ENCODE measurements at places on chromosomes 11 and 22.
A peak's percentile ranks its signal among the peaks of the same experiment; 100 is the strongest.

- DNase-seq, result no peak
Measured at GRCh38 chr22:26264162-26264561, 94.9 kb downstream of the SEZ6L start.

- DNase-seq, result no peak
Measured at GRCh38 chr22:20080776-20081654, 974 bp downstream of the DGCR8 start.

- DNase-seq, result no peak
Measured at GRCh38 chr11:13667245-13667644, 1.2 kb upstream of the FAR1 start.

- DNase-seq, result no peak
Measured at GRCh38 chr22:44179989-44180705, 578 bp upstream of the PARVG start.

DNA sequence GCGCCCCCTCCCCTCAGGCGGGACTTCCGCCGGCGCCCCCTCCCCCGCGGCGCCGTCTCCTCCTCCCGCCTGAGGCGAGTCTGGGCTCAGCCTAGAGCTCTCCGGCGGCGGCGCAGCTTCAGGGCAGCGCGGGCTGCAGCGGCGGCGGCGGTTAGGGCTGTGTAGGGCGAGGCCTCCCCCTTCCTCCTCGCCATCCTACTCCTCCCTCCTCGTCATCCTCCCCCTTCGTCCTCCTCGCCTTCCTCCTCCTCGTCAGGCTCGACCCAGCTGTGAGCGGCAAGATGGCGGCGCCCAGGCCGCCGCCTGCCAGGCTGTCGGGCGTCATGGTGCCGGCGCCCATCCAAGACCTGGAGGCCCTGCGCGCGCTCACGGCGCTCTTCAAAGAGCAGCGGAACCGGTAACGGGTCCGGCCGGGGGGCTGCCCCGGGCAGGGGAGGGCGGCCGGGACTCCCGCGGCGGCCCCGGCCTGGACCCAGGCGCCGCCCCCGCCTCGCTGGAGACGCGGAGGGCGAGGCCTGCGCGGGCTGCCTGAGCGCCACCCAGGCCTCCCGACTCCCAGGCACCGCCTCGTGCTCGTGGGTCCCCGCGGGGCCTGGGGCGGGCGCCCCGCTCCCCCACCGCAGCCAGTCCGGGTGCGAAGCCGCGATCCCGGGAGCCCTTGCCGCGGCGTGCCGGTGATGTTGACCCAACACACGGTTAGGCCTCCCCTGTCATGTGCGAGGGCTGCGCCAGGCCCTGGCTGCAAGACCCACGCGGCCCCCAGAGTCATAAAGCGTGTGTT lies at the start of gene ATXN10:
ATXN10 (plus strand) TSS at position 52 of the 781 bp plus-strand sequence; CDS start at position 282, 230 bp downstream.
- peak; percentile 35 for DNase-seq

- DNase-seq, result no peak
Measured at GRCh38 chr11:21561581-21561980, 631.3 kb upstream of the ANO5 start.

DNA sequence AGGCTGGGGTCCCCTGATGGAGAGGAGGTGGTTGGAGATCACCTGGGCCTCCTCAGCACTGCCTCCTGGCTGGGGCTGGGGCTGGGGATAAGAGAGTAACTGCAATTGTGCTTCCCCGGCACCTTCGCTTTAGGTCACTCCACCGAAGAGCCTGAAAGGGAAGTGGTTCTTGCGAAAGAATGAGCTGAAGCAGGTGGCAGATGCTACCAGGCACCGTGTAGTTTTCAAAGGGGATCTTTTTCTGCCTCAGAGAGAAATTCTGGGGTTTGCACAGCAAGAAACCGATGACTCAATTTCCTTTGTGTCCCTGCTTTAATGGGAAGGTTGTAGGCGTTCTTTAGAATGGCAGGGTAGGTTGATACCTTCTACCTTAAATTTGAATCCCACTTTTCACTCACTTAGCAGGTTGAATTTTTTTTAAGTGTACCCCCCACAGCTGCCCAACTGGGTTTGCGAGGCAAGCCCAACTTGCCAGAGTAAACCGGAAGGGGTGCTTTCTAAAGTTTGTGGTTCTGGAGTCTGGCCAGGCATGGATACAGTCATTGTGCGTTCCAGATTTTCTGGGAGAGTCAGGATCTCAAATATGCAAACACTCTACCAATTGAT lies 5.3 kb downstream of the CD44 start:
- no peak for DNase-seq

DNA sequence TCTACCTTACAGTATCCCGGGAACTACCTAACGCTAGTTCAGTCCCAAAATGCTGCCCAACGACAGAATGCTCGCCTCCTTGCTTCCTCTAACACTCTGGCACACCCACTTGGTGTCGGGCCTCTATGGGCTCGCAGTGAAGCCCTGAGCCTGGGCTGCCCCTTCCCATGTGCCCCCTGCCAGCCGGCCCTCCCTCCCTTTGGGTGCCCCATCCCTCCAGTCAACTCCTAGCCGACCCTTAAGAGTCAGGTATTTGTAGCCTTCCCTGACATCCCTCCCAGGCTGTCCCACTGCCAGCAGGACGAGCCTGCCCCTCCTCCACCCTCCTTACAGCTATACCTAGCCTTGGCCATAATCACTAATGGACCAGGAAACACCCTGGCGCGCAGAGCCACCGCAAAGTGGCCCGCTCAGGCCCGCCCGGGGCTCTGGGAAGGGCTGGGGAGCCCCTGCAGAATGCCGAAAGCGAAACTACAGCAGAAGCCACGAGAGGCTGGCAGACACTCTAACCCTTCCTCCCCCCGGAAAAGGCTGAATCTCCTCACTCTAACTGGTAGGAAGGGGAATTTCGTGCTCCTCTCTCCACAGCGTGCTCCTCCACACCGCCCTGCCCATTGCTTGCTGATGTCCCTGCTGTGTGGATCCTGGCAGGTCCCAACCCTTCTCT lies 8.2 kb downstream of the CBX7 start:
- peak; percentile 10 for DNase-seq

GRCh38 chr11:86800960-86801272 lies 574 bp downstream of the PRSS23 start:
- DNase-seq, result no peak

GRCh38 chr11:86149792-86150191 lies 80.9 kb upstream of the PICALM start:
- DNase-seq, result no peak

DNA sequence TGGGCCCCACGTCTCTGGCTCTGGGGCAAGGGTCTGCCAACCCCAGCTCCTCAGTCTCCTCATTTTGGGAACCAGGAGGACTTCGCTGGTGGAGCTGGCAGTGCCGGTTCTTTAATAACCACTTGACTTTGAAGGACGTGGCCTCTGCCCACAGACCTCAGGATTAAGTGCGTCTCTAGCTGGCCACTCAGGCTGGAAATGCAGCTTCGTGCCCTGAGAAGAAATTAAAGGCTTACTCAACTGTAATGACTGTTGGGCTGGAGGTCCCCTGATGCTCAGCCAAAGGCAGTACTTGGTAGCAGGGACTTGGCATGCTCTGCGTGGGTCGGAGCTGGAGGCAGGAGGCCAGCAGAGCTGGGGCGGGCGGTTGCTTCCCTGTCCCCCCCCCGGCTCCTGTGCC lies 16.7 kb upstream of the PARVG start:
- no peak for DNase-seq

DNA sequence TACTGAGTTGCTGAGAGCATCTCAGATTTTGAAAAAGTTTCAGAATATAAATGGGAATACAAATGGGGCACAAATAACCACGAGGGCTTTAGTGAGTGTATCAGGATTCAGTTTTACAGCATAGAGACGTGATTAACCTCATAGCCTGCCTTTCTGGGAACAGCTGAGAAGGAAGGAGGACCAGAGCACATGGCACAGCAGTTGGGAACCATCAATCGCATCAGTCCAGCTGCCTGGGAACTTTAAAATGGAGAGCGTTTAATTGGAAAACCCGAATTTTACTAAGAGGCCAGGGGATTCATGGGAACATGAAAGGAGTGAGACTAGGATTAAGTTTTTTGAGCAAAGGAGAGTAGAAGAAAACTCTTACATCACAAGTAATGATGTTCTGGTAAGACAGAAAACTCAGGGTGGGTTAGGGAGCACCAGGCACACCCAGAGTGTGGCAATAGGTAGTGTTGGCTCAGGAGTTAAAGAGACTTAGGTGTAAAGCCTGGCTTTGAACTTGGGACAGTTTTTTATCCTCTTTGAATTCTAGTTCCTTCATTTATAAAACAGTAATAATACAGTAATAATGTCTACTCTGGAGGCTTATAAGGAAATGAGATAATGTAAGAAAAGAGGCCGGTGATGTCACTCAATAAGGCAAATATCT lies 40.2 kb downstream of the FZD4 start:
- DNase-seq, result no peak

- no peak for DNase-seq
Measured at GRCh38 chr22:50053861-50054260, 4.2 kb downstream of the TTLL8 start.

DNA sequence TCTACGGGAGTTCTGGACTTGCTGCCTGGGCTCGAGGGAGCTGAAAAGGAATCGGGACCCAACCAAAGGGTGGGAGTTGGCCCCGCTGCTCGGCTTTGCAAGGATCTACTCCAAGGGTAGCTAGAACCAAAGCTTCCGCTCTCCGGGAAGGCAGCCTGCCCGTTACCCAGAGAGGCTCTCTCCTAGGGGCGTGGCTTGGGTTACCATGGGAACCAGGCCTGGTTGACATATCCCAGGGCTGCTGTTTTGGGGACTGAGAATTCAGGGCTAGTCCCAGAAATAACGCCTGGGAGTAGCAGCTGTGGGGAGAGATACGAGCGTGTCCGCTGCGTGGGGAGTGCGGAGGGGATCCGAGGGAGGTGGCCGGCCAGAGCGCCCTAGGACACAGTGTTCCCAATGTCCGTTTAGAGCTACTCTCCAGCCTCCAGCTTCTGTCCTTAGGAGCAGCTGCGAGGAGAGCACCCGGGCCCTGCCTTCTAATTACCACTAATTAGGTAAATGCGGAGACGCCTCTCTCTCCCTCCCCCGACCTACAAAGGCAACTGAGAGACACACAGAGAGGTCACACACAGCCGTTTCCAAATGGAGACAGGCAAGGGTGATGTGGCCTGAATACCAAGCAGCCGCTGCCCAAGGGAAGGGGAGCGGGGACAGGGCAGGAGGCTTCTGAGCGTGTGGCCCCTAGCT lies 141.6 kb upstream of the CADM1 start:
- no peak for DNase-seq

- DNase-seq, result no peak
Measured at GRCh38 chr22:34914846-34915245, 151.1 kb upstream of the ISX start.

DNA sequence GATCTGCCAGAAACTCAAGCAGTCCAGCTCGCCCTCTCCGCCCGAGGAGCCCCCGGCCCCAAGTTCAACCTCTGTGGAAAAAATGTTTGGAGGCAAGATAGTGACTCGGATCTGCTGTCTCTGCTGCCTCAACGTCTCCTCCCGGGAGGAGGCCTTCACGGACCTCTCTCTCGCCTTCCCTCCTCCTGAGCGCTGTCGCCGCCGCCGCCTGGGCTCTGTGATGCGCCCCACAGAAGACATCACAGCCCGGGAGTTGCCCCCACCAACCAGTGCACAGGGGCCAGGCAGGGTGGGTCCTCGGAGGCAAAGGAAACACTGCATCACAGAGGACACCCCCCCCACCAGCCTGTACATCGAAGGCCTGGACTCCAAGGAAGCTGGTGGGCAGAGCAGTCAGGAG lies 20.8 kb downstream of the USP35 start:
- DNase-seq, result no peak

DNA sequence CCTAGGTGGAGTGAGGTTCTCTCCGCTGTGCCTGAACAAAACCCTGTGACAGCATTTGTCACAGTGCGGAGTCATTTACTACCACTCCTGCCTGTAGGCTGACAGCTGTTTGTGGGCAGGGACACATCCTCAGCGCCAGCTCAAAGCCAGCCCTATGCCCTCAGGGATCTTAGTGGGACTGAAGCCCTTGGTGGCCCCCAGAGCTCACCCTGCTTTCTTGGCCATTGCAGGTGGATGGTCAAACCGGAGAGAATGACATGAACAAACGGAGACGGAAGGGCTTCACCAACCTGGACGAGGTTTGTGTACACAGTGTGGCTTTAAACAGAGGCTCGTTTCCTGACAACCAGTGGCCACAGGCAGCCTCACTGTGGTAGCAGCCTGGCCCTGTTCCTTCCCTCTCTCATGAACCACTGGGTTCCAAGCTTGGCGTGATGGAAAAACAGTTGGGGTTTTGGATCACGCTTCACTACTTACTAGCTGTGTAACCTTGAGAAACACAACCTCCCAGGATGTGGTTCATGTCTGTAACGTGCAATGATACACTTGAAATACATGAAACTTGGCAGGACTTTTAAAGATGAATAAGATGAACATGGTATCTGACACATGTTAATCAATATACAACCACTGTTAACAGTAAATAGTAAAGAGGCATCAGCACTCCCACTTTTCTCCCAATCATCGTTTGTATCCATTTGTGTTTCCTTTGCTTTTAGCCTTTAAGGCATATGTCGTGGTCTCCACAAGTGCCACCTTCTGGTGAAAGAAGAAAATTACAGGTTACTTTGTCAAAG lies 125.8 kb downstream of the MICAL2 start:
- peak; percentile 47 for DNase-seq

- DNase-seq, result peak; percentile 38
Measured at GRCh38 chr22:43945632-43946383, 9.4 kb upstream of the SAMM50 start.

GRCh38 chr11:57542582-57542981 lies 5.2 kb downstream of the SMTNL1 start:
- no peak for DNase-seq

- DNase-seq, result peak; percentile 69
Measured at GRCh38 chr11:72773291-72773690, 20.6 kb downstream of the STARD10 start.

DNA sequence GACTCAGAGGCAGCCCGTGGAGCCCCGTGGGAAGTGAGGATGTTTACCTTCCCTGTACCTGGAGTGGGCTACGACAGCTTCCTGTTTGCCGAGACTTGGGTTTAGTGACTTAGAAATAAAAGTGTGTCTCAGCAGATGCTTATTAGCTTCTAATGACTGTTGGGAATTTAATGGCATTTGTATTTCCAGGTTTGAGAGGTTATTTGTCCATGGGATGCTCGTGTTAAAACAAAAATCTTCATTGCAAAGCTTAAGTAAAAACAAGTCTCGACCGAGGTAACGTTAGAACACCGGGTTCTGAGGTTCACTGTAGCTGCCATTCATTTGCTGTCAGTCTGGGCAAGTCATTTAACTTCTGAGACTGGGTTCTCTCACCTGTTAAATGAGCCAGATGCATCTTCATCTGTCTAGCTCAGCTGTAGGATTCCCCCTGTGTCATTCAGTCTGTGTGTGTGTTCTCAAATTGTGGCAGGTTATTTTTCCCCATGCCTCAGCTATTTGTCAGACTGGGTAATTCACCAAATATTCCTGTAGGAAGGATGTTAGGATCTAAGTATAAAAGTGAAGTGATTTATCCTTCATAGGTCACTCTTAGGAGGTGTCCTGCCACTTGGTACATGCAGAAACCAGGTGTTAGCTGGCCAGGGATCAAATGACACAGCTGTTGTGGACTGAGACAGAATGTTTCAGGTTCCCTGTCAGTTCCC lies 791 bp downstream of the EI24 start:
- DNase-seq, result no peak

GRCh38 chr11:134271978-134272377 lies 4.2 kb upstream of the GLB1L3 start:
- no peak for DNase-seq

All from fibroblast of the conjunctiva (primary cell).